ENCODE measurements at places on chromosomes 7 and 10.

- H3K4me3 ChIP-seq: no peak overlapping the region
- H3K27me3 ChIP-seq: no peaks in the 10 kb centered on the region
- H3K27ac ChIP-seq: no peak overlapping the region
- H3K36me3 ChIP-seq: no peaks in the 10 kb centered on the region
These were observed 213.7 kb downstream of the ELMO1 start for GRCh38 chr7:37234928-37235327.

DNA sequence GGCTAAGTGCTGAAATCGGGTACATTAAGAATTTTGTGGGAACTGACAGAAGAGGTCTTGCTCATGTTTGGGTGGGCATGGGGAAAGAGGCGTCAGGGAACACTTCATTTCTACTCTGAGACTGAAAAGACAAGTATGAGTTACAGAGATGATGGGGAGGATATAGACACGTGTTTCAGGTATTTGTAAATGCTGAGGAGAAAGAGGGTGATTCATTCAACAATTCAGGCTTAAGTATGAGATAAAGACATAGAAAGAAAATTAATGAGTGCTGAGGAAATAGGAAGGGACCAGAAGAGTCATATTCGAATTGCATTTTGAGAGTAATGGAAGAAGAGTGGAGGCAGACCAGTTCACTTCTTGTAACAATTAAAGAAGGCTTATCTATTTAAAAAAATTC lies 143.6 kb downstream of the HBP1 start:
- no peaks in the 10 kb centered on the region for H3K27me3 ChIP-seq
- no peaks in the 10 kb centered on the region for H3K36me3 ChIP-seq
- no peaks in the 10 kb centered on the region for H3K4me1 ChIP-seq
- no peak overlapping the region for H3K27ac ChIP-seq
- H3K4me3 ChIP-seq: no peak overlapping the region
- no peak for DNase-seq

- H3K4me1 ChIP-seq: no peaks in the 10 kb centered on the region
- no peak for DNase-seq
- no peaks in the 10 kb centered on the region for H3K27me3 ChIP-seq
- no peaks in the 10 kb centered on the region for H3K36me3 ChIP-seq
- no peak overlapping the region for H3K27ac ChIP-seq
- no peak overlapping the region for H3K4me3 ChIP-seq
These were observed 7.2 kb upstream of the ATOH7 start for GRCh38 chr10:68239069-68239468.

DNA sequence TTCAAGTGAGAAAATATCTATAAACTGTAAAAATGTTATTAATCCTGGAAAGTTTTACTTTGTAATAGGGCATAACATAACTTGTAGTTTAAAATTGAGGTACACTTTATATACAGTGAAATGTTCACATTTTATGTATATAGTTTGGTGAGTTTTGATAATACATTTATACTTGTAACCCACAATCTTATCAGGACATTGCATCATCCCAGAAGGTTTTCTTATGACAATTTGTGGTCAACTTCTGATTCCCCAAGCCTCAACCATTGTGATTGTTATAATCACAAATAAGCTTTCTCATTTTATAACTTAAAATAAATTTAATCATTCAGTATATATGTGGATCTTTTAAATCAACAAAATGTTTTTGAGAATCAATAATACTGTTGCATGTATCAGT lies 151.1 kb downstream of the TFPI2 start:
- no peak overlapping the region for H3K27ac ChIP-seq
- H3K36me3 ChIP-seq: no peaks in the 10 kb centered on the region
- no peak for DNase-seq
- no peak overlapping the region for H3K4me3 ChIP-seq

DNA sequence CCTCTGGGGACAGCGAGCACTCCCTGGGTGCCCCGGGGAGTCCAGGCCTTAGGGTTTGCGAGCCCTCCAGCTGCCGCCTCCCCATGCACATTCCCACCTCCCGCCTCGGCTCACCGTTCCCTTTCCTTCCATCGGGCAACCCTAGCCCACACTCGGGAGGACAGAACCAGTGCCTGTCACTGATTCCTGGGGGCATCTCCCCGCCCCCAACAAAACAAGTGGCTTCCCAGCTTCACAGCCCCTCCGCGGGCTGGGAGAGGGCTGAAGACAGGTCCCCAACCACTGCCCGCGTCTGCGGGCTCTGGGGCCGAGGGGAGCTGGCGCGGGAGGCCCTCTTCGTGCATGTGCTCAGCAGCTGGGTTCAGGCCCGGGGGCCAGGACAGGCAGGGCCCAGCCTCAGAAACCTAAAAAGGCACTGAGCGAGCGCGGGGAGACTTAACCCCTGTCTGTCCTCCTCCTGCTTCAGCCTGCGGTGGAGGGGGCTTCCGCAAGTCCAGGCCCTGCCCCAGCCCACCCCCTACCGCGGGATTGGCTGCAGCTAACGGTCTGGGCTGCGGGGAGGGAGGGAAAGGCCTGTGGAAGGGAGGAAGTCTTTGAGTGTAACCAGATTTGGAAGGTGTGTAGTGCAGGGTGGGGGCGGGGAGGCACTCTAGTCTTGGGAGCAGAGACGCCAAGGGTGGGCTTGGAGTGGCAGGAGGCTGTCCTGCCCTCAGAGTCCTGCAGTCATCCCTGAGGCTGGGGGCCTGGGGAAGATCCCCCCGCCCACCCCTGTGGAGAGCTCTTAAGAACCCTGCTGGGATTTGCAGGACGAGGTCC lies 1.2 kb downstream of the FLNC start:
- peaks cover 18% of the 10 kb centered on the region for H3K4me1 ChIP-seq
- no peaks in the 10 kb centered on the region for H3K36me3 ChIP-seq
- peak overlapping the region; percentile 94 for H3K27ac ChIP-seq
- peak overlapping the region; percentile 55 for H3K4me3 ChIP-seq

DNA sequence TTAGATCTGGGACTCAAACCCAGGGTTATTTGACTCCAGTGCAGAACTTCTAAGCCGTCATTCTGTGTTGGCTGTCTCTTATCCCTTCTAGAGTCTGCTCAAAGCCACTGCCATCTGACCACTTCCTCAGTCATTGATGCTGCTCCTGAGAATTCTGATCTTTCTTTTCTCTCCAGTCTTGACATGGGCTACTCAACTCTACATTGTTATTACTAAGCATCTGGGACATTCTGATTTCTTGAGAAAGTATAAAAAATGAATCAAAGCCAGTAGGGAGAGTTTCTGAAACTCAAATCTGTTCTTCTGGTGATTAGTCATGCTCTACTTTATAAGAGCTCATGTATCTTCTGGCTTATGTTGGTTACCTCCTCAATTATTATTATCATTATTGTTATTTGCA lies 48.7 kb downstream of the ANK3 start:
- no peaks in the 10 kb centered on the region for H3K36me3 ChIP-seq
- H3K27me3 ChIP-seq: no peaks in the 10 kb centered on the region
- H3K4me1 ChIP-seq: no peaks in the 10 kb centered on the region
- no peak overlapping the region for H3K27ac ChIP-seq
- DNase-seq: no peak
- H3K4me3 ChIP-seq: no peak overlapping the region

- H3K4me1 ChIP-seq: no peaks in the 10 kb centered on the region
- H3K4me3 ChIP-seq: no peak overlapping the region
- no peak overlapping the region for H3K27ac ChIP-seq
- H3K27me3 ChIP-seq: no peaks in the 10 kb centered on the region
- H3K36me3 ChIP-seq: no peaks in the 10 kb centered on the region
These were observed 280.9 kb upstream of the YAE1 start for GRCh38 chr7:39285256-39285655.

Measured in transverse colon (tissue), 4 donors.